Activated T-cell treated with anti-CD3 and anti-CD28 coated beads, Interleukin-2, amount 50 U/mL, for 24 hours (primary cell): ENCODE measurements at places on chromosomes 1 and 21.

- no peak for DNase-seq
These were observed 87.5 kb downstream of the COP1 start for GRCh38 chr1:176119549-176119948.

DNA sequence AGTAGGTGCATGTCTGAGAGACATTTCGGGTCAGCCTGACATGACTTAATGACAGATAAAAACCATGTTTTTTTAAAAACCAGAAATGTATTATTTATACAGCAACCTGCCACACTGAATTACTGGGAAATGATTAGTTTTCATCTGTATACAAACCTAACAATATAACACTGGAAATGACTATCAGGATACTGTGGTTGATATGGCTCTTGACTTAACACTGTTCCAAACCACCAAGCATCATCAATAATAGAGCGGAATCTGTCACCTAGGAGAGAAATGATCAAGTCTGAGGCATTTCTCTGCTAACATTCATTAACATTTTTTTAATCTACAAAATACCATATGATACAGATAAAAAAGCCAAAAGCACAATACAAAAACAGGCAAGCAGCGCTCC lies 41.7 kb upstream of the PSMG1 start:
- DNase-seq, result no peak

DNA sequence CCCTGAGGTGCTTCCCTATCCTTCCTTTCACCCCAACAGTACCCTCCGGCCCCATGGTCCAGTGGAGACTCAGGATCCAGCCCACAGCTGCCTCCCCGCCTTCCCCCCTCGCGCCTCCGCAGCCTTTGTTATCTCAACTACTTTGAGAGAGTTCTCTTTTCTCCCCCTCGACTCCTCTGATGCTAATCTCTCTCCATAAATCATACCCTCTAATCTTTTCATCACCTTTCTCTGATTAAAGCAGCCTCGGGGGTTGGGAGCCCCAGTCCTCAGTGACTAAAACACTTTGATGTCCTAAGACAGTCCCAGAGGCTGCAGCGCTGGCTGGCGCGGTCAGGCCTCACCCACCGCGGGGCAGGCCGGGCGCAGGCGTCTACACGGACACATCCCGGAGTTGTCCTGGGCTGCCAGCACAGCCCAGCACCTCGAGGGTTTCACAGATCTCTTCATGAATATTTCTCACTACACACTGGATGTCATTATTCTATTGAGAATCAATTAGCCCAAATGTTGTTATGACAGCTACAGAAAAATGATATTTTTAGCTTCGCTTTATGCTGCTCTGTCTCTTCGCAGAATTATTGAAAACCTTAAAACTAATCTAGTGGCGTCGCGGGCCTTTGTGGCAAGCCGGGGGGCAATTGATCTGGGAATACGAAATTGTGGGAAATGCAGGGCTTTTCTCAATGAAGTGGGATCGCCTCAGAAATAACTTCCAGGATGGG lies 289.5 kb downstream of the RRAGC start:
- DNase-seq, result no peak

DNA sequence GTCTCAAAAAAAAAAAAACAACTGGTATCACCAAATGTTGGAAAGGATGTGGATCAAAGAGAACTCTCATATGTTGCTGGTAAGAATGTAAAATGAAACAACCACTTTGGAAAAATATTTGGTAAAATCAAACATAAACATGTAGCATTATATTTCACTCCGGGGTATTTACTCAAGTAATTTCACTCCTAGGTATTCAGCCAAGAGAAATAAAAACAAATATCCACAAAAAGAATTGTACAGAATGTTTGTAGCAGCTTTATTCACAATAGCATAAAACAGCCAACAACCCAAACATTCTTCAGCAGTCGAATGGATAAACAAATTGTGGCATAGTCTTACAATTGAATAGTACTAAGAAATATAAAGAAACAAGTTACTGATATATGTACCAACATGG lies 32.4 kb upstream of the ZSWIM5 start:
- DNase-seq, result no peak

- DNase-seq, result no peak
These were observed 30.6 kb downstream of the WDR47 start for GRCh38 chr1:109011335-109011734.

DNA sequence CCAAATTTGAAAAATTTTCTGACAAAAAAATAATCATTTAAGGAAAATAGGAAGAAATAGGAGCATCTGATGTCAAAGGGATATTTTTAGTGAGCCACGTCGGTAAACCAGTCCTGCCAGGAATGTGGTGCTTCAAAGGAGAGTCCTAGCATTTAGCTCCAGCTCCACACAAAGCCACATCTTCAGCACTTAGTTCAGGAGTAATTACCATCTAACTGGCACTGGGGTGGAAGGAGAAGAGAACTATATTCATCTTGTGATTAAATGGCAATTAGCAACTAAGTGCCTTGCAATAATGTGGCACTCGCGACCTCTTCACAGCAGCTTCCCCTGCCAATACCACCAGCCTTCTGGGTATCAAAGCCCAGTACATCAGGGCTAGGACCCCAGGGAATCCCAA lies 409.1 kb downstream of the SETD4 start:
- DNase-seq, result no peak

DNA sequence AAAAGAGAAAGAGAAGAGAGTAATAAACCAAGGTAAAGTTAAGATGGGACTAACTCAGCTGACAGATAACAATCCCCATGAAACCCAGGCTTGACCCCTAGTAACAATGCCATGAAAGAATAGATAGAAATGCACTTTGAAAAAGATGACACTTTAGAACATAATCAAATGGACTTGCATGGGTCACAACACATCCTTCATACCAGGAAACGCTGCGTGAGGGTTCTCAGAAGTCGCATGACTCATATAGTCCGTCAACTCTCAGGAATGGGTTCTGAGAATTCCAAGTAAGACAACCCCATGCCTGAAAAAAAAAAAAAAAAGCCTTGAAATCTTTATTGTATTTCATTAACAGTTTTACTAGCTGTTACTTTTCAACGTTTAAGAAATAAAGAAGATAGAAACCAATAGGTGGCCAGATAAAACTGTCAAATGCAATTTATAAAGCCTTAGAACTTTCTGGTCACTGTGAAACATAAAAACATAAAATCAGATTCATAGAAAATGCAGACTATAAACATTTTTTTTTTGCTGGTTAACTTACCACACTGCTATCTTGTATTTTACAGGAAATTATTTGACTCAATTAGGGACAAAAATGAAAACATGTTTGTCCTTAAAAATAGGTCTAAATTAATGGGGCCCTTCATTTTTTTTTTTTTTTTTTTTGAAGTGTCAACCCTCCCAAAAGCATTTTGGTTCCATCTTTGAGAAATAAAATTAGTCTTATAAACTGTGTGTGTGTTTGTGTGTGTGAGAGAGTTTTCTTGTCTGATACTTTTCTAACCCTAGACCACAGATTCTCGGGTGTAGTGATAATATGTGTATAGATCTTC lies 202.1 kb downstream of the NCAM2 start:
- DNase-seq, result no peak

DNA sequence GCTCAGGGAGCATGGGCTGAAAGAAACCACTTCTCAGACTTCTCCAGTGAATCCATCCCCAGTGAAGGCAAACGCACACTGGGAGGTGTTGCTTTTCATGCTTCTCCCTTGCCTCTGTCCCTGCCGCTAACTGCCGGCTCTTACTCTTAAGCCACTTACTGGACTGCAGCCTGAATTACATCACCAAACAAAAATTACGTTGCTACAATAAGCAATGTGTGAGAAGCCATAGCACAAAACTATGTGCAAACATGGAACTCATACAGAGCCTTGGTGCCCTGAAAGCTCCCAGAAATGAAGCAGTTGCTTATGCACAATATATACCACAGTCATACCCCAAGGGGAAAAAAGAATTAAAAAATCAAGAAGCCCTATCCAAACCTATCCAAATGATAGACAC lies 375.2 kb downstream of the KCNH1 start:
- DNase-seq, result no peak

DNA sequence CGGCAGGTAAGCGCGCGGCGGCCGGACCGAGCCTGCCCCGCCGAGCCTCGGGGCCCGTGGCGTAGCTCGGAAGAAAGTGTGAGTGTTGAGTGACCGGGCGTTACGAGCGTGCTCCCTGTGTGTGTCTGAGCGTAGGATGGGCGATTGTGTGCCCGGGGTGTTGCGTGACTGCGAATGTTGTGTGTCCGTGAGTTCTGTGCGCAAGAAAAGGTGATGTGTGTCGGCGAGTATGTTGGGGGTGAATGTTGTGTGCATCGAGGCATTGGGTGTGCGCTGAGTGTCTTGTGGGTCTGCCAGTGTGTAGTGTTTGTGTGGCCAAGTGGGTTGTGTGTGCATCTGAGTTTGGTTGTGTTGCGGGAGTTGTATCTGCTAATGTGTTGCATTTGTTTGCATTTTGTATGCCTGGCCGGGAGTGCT lies 398 bp downstream of the PTPRU start:
- DNase-seq, result no peak

- DNase-seq, result no peak
These were observed 1326.5 kb downstream of the PLA2G4A start for GRCh38 chr1:188155261-188155660.

- no peak for DNase-seq
These were observed 420.6 kb upstream of the DAB1 start for GRCh38 chr1:57844382-57844980.

GRCh38 chr1:55654171-55654570 lies 439.0 kb upstream of the USP24 start:
- no peak for DNase-seq

- DNase-seq, result no peak
These were observed 254.7 kb downstream of the LRRIQ3 start for GRCh38 chr1:73943270-73943669.

GRCh38 chr1:59026472-59026948 lies 242.7 kb upstream of the JUN start:
- DNase-seq, result no peak

DNA sequence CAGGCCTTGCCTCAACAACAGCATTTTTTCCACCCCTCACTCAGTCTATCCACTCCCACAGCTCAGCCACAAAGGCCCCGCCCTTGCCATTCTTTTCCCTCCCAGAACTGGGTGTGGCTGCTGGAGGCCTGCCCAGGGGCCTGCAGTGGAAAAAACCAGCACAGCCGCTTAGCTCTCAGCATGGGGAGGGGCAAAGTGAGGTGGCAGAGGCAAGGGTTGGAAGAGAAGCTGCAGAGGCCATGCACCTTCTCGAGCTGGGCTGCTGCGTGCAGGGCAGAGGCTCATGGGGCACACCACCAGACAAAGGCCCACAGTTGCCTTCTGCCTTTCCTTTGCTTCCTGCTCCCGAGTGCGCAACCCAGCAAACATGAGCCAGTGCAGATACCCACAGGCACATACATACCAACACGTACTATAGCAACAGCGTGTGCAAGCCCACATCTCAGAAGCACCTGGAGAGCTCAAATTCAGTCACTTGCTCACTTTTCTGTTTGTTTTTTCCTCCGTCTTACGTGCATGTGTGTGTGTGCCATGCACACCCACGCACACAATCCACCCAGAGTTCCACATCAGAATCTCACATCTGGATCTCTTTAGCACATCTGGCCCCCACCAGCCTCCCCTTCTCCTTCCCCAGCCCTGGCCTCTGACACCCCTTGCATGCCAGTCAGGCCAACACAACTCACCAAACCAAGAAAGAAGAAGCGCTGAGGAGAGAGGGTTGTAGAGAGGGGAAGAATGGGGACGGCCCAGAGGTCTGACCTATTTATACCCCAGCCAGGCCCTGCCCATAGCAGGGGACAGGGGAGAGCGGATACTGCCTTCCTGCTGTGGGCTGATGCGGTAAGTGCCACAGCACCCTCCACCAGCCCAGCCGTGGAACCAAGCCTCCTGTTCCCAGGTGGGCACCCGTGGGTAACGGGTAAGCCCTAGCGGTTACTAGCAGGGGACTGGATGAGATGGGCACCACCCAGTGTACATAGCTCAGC lies at the start of gene S100A4:
Gene S100A4 (minus strand): TSS at position 740 of the 989 bp plus-strand sequence. CDS start 1,012 bp downstream, outside the sequence.
- peak; percentile 96 for DNase-seq

DNA sequence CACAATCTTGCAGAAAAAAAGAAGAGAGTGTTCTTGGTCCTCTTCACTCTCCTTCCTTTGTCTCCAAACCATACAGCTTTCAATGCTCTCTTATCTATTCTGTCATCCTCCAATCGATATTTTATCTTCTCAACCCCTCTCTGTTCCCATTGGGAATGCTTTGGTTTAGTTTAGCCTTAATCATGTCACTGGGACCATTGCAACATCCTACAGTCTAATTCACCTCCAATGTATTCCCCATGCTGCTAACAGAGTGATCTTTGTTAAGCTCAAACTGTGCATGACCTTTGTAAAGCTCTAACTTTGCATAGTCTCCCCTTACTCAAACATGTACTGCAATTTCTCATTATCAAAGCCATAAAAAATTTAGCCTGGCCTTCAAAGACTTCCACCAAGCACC lies 2.9 kb downstream of the MPL start:
- DNase-seq, result no peak

DNA sequence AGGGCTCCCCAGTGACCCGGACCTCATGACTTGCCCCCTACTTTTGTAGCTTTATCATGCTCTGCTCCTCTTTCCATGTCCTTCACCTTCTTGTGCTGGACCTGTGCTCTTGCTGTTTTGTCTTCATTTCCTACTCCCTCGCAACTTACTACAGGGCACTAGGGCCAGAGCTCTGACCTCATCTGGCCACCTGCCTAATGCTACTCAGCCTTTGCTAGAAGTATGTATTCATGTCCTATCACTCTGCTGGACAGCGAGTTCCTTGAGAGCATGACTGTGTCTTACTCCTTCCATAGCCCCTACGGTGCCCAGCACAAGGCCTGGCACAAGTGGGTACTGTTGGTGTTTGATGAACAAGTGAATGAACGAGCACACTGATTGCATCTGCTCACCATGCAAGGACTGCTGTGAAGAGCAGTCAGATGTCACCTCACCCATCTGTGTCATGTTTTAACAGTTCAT lies 1.9 kb downstream of the MTFR1L start:
- DNase-seq, result no peak

GRCh38 chr1:165899461-165899941 lies 72.1 kb downstream of the UCK2 start:
- no peak for DNase-seq

DNA sequence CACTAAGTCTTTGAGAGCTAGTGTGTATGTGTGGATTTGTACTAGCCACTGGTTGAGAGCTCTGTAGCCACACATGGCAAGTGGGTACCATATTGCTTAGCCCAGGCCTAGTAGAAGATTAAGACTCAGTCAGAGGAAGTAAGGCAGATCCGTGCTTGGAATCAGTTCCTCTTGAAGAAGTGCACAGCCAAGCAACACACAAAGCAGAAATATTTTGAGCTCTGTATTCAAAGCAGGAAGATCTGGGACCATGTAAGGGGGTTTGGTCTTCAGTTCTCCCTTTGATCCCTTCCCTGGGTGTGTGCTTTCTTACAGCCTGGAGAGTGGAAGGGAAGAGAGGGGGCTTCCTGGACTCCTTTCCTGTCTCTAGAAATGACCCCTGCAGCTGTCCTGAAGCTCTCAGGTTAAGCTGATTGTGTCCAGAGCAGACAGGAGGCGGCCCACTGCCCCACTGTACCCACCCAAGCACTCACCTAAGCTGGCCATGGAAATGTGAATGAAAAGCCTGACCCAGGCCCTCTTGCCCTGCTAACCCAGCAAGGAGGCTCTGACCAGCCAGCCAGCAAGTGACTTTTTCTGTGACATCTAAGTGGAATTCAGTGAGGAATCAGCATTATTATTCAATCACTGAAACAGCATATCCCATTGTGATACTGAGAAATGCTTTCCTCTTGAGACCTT lies 3.6 kb downstream of the ETS2 start:
- DNase-seq, result no peak

- no peak for DNase-seq
These were observed 47.4 kb downstream of the ZNF281 start for GRCh38 chr1:200362421-200362820.

GRCh38 chr21:16422702-16423101 lies 692.9 kb downstream of the USP25 start:
- no peak for DNase-seq
